CD4-positive, alpha-beta T cell treated with Interferon gamma for 1 hour (primary cell): ENCODE measurements at places on chromosomes 5 and 9.

- DNase-seq, result no peak
These were observed 284.1 kb downstream of the HCN1 start for GRCh38 chr5:45411971-45412612.

DNA sequence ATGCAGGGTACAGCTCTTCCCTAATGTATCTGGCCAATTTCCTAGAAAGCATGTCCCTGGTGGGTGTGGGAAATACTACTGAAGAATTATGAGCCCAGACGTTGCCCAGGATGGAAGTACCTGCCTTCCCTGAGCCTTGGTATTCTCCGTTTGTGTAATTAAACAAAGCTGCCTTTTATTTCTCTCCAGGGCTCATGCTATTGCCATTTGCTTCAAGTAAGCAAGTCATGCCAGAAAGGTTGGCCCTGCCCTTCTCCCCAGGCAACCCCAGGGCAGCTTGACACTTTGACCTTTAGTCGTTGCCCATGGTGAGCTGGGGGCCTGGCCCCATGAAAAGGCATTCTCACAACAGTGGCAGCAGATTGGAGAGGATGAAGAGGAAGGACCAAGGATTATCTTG lies 4.4 kb downstream of the COL27A1 start:
- DNase-seq, result no peak

GRCh38 chr5:139910036-139910435 lies 114.4 kb downstream of the PSD2 start:
- DNase-seq, result no peak

DNA sequence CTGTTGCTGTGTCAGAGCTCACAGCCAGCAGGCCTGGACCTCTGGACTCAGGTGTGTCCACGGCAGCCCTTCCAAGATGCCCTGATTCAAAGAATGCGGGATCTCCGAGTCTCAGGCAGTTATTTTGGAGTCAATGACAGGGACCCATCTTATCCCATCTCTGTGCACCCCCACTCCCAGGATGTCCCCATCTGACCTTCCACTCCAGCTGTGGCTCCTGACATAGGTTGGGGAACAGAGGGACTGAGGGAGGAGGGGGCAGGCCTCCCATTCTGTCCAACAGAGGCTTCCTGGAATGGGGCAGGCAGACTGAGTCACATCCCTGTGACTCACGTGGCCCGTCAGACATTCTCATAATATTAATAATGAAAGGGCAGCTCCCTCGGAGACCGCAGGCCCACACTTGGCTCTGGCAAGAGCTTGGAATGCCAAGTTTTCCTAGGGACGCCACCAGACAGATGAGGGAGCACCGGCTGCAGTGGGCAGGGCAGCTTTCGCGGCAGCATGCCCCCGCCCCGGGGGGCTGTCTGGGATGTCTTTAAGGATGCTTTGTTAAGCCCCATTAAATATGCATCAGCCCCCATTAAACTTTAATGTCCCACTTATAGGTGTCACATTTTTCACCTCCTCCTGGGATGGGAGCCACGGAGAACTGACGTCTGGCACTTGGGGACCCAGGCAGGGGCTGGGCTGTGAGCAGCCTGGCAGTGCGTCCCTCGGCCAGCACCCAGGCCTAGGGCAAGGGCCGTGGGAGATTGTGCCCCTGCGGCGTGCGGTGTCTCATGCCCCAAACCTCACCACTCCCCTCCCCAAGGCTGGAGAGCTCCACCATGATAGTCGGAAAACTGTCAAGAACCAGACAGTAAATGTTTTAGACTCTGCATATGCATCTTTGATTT lies 23.6 kb upstream of the FIBCD1 start:
- no peak for DNase-seq

DNA sequence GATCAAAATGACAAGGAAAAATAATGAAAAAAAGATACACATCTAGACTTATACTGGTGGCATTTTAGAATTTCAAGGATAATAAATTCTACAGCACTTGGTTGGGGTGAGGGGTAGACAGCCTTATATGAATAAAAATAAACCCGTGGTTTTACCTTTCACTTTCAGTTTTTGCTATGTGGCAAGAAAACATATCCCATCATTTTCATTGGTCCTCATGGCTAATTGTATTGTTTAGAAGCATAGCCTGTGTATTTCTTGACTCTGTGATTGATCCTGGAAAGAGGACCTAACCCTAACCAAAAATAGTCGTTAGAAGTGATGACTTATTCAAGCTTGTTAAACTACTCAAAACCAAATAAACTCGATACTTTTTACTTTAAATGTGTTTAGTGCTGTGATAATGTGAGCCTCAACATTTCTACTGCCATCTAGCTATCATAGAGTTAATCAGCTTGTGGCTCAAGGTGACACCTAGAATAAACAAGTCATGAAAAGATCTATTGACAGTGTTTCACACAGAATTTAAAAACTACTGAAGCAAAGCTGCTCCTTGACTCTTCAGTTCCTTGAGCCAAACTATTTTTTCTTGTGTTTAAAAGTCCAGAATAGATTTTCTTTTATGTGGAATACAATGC lies 153.3 kb upstream of the IZUMO3 start:
- no peak for DNase-seq

GRCh38 chr9:13351778-13352386 lies 72.4 kb upstream of the MPDZ start:
- DNase-seq, result no peak

DNA sequence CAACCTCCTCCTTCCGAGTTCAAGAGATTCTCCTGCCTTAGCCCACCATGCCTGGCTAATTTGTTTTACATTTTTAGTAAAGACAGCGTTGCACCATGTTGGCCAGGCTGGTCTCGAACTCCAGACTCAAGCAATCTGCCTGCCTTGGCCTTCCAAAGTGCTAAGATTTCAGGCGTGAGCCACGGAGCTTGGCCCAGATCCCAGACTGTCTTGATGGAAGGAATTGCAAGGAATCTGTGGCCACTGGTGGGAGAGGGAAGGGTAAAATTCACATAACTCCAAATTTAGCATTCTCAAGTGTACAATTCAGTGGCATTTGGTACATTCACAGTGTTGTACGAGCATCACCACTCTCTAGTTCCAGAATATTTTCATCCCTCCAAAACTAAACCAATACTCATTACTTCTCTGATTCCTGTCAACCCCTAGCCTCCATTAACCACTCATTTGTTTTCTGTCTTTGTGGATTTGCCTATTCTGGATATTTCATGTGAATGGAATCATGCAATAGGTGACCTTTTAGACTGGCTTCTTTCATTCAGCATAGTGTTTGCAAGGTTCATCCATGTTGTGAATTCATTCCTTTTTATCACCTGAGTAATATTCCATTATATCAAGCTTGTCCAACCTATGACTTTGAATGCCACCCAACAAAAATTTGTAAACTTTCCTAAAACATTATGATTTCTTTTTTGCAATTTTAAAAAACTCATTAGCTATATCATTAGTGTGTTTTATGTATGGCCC lies 8.9 kb upstream of the MYO10 start:
- no peak for DNase-seq

DNA sequence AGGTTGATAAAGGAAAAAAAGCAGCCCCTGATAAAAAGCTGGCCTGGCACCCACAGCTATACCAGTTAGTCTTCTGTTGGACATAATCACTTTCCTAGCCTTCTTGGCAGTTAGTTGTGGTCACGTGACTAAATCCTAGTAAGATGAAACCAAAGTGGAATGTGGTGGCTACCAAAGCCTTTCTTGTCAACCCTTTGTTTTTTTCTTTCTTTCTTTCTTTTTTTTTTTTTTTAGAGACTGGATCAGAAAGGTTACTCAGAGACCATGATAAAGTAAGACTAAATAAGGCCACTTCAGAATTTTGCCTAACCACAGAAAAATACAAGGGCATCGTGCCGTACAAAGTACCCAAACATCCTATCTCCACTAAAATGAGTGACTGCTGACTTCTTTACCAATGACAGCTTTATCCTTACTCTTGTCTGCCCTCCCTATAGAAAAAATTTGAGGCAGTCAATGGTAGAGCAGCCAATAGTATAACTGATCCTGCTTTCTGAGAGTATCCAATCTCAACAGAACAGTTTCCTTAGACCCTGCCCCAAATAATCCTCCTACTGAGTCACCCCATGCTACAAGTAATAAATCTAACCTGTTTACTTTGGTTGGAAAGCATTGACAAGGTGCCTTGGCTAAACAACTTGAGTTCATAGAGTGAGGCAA lies 14.2 kb upstream of the KIF27 start:
- DNase-seq, result no peak

GRCh38 chr5:69078921-69079540 lies 14.8 kb upstream of the SLC30A5 start:
- no peak for DNase-seq

DNA sequence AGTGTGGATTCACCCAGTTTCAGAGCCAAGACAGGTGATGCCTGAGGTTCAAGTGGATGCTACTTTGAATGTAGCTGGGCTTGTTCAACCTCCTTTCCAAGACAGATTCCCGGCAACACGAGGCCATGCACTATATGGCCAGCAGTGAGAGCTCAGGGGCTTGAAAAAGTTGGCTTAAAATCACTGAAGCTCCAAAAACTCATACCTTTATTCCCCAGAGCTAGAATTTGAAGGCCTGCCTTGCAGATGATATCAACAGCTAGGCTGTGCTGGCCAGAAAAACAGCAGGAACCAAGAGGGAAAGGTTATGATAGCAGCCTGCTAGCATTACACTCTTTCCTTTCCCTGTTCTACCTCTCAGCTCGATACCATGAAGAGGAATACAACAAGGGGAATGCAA lies 120.2 kb upstream of the DAB2 start:
- no peak for DNase-seq
